ENCODE measurements at places on chromosomes 2 and 18.

DNA sequence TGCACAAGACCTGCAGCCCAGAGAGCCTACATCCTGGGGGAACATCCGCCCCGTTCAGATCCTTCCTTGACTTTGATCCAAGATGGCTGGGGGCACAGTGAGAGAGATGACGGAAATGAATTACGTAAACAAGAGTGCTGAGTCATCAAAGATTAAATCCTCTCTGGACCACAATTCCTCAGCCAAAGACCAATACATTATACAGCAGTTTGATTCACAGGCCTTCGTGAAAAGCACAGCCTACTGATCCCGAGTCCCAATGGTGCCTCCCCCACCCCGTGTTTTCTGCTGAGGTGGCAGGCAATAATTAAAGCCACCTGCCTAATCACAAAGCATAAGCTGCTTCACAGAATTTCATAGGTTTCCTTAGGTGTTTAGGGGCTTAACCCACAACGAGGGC, 43.0 kb downstream of the MYO5B start:
- no peak for DNase-seq

DNA sequence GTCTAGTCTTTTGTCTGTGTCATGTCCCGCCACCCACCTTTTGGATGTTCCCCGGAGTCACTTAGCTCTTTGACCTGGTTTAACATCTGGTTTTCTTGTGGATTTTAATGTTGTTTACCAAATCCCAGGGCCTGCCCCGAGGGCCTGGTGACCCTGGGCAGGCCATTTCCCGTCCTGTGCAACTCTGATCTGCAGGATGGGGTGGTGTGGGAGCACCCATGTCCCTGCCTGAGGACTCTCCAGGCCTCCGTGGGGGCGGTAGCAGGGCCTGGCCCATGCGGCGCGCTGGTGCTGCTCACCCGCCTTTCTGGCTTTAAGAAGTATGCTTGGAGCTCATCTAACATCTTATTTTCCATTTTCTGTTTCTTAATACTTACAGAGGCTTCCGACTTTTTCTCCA, 10.7 kb downstream of the RAMP1 start:
- DNase-seq, result no peak

GRCh38 chr2:54103454-54104314, 11.7 kb upstream of the ACYP2 start:
- DNase-seq, result no peak

DNA sequence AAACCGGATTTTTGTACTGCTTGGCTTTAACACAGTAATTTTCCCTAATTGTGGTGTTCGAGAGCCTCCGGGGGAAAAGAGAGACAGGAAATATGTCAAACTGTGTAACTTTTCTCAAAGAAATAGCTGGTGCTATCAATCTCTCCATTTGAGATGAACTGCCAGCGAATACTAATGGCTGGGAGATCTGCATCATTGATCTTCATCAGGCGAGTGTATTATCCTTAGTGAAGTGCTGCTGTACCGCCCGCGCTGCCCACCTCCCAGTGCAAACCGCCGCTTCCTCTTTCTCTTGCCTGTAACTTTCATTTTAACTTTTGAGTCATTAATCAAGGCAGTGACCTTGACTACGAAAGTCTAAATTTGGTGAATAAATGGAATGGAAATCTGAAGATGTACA, 246.1 kb upstream of the ST6GAL2 start:
- no peak for DNase-seq
